ENCODE measurements at places on chromosomes 2 and 18. TPM values are rescaled to one million over a fixed set of nuclear protein-coding genes. Genes with fewer than 3 reads are reported as not detected.

DNA sequence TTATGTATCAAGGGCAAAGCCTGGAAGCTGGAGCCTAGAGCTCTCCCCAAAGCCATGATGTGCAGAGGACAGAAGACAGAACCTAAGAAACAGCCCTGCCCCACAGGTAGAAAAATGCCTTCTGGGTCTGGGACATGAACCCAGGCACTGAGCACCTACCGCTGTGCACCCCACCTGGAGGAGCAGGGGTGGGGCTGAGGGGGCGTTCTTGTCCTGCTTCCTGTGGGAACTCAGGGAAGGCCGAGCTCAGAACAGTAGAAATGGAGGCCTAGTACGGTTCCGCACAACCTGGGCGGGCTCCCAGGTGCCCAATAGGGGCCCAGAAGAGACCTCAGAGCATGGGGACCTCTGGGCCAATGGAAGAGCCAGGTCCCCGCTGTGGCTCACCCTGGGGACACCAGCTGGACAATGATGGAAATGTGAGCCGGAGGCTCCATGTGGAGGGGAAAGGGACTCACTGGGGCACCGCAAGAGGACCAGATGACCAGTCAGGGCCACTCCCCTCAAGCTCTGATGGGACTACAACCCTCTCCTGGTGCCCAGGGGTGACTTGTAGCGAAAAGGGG lies 3.2 kb downstream of the CRACDL start:
- no peak overlapping the region for H3K4me3 ChIP-seq
- peaks cover 58% of the 10 kb centered on the region for H3K27me3 ChIP-seq
- peaks cover 14% of the 10 kb centered on the region for H3K4me1 ChIP-seq
- no peak overlapping the region for H3K27ac ChIP-seq

Gene UGT1A9
- polyA plus RNA-seq: not detected

Gene FAM124B
- polyA plus RNA-seq: not detected

Gene XRCC5
- polyA plus RNA-seq: 259 TPM

Gene ATP8B1
- 0.37 TPM for polyA plus RNA-seq

DNA sequence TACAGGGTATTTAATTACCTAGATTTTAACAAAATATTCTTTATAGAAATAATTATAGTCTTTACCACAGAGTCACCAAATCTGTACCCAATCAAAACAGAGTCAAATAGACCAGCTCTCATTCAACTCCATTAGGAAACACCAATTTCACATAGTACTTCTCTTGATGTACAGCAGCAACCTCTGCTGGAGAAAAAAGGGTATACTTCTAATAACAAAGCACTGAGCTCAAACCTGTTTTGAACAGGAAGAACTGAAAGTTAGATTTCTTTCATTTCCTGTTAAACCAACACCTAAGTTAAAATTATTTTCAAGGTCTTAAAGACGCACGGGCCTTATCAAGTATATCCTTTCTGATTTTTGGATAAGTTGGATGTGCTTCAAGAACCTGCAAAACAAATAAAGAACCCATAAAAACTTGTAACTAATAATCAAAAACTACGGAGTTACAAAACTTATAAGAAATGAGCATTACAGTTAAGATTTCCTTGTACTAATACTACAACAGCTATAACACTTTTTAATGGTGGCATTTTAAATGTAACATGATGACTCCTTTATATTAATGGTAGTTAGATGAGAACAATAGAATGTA lies 79.0 kb downstream of the TTC21B start:
- H3K36me3 ChIP-seq: no peaks in the 10 kb centered on the region
- no peaks in the 10 kb centered on the region for H3K27me3 ChIP-seq
- H3K4me1 ChIP-seq: no peaks in the 10 kb centered on the region
- H3K27ac ChIP-seq: no peak overlapping the region

- peaks cover 4% of the 10 kb centered on the region for H3K4me1 ChIP-seq
- H3K27me3 ChIP-seq: no peaks in the 10 kb centered on the region
- no peak for DNase-seq
- no peaks in the 10 kb centered on the region for H3K36me3 ChIP-seq
Measured at GRCh38 chr2:170214309-170214948, 36.5 kb downstream of the MYO3B start.

DNA sequence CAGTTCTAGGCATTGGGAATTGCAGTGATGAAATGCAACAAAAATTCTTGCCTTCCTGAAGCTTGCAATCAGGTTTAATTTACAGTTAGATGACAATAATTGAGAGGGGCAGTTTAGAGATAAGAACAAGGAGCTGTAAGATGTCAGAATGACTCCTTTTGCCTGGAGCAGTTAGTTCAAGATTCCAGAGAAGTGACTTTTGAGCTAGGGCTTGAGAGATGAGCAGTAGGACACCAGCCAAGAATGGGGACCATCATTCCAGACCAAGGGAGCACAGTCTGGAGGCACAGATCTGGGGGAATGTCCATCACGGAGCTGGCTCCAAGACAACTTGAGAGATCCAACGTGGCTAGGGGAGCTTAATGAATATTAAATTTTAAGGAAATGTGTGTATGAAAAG lies 26.8 kb downstream of the CACNB4 start:
- no peak for DNase-seq
- H3K27me3 ChIP-seq: no peaks in the 10 kb centered on the region
- H3K4me1 ChIP-seq: peaks cover 4% of the 10 kb centered on the region
- no peaks in the 10 kb centered on the region for H3K36me3 ChIP-seq
- H3K4me3 ChIP-seq: no peak overlapping the region
- no peak overlapping the region for H3K27ac ChIP-seq

Gene KLF7
- 19.0 TPM for polyA plus RNA-seq

Gene IL1A
- polyA plus RNA-seq: not detected

GRCh38 chr2:123453046-123453700 lies 571.9 kb upstream of the CNTNAP5 start:
- no peaks in the 10 kb centered on the region for H3K36me3 ChIP-seq
- no peak for DNase-seq
- no peak overlapping the region for H3K4me3 ChIP-seq
- H3K27me3 ChIP-seq: no peaks in the 10 kb centered on the region
- no peak overlapping the region for H3K27ac ChIP-seq

Gene B3GNT7
- polyA plus RNA-seq: 1.6 TPM

GRCh38 chr2:10382354-10383061 lies 65.6 kb downstream of the ODC1 start:
- peak overlapping the region; percentile 96 for H3K27ac ChIP-seq
- H3K36me3 ChIP-seq: no peaks in the 10 kb centered on the region
- peak; percentile 76 for DNase-seq

- H3K4me3 ChIP-seq: no peak overlapping the region
- peaks cover 22% of the 10 kb centered on the region for H3K4me1 ChIP-seq
- H3K36me3 ChIP-seq: no peaks in the 10 kb centered on the region
- H3K27ac ChIP-seq: no peak overlapping the region
- H3K27me3 ChIP-seq: peaks cover 5% of the 10 kb centered on the region
- no peak for DNase-seq
Measured at GRCh38 chr18:58581265-58581664, 47.6 kb downstream of the ALPK2 start.

GRCh38 chr18:48592540-48593171 lies 53.8 kb downstream of the CTIF start:
- H3K27ac ChIP-seq: no peak overlapping the region
- DNase-seq: no peak
- no peaks in the 10 kb centered on the region for H3K36me3 ChIP-seq
- H3K27me3 ChIP-seq: no peaks in the 10 kb centered on the region
- H3K4me3 ChIP-seq: no peak overlapping the region

Gene APCDD1
- 1.9 TPM for polyA plus RNA-seq

GRCh38 chr2:69634196-69634821 lies 9.2 kb downstream of the AAK1 start:
- no peaks in the 10 kb centered on the region for H3K4me1 ChIP-seq
- H3K4me3 ChIP-seq: no peak overlapping the region
- no peak for DNase-seq
- H3K36me3 ChIP-seq: peaks cover 7% of the 10 kb centered on the region

DNA sequence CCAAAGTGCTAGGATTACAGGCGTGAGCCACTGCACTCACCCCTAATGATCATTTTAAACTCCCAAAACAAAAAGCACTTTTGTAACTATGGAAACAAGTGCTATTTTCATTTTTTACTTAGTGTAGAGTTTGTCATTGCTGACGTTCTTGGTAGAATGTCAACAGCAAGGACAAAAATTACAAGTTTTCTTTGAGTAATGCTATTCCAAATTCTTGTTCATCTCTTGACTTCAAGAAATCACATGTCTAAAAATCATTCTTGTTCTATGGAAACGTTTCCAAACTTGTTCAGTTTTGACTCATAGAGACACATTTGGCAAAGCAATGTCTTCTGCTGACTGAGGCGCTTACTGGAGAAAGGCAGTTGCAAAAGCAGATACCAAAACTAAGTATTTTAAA lies 82.6 kb downstream of the MBP start:
- DNase-seq: no peak
- H3K4me1 ChIP-seq: peaks cover 62% of the 10 kb centered on the region
- H3K27ac ChIP-seq: no peak overlapping the region

GRCh38 chr18:79613186-79613931 lies 66.2 kb upstream of the CTDP1 start:
- no peaks in the 10 kb centered on the region for H3K27me3 ChIP-seq
- H3K4me1 ChIP-seq: peaks cover 4% of the 10 kb centered on the region
- H3K36me3 ChIP-seq: no peaks in the 10 kb centered on the region
- no peak for DNase-seq

- DNase-seq: no peak
- no peaks in the 10 kb centered on the region for H3K36me3 ChIP-seq
Measured at GRCh38 chr2:209383212-209383611, 40.6 kb upstream of the MAP2 start.

Gene HDHD2
- 62.7 TPM for polyA plus RNA-seq

- H3K4me1 ChIP-seq: peaks cover 11% of the 10 kb centered on the region
- H3K27me3 ChIP-seq: peaks cover 4% of the 10 kb centered on the region
- DNase-seq: peak; percentile 29
- H3K36me3 ChIP-seq: no peaks in the 10 kb centered on the region
Measured at GRCh38 chr18:24397131-24397693, 412 bp downstream of the OSBPL1A start.
